ENCODE measurements at places on chromosomes 5 and 9.

DNA sequence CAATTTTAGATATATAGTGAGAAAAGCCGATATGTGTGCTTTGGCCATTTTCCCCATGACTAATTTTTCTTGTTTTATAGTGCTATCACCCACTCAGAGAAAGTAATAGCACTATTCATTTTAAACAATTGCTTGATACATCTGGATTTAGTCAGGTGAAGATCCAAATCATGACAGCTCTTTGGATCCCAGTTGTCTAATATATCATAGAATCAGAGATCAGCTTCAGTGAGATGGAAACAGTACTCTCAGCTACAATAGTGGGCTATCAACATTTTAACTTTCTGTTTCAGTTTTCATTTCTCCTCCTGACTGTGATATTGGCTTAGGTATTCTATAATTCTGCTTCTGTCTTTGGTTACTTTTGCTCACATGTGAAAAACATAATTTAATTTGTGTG, 38.7 kb downstream of the VCAN start:
- no peak for DNase-seq

DNA sequence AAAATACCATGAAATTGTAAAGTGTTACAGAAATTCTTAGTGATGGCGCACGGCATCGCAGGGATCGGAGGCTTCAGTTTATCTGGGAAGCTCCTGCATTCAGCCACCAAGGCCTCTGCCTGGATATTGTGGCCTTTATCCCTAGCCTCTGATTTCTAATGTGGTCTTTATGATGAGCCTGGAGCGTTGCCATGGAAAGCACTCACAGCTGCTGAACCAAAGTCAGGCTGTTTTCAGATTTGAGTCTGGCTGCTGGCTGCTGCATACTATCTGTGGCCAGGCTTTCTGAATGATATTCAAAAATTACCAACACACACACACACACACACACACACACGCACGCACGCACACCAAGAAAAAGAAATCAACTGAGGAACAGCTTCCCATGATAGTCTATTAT, 101.1 kb upstream of the ZNF366 start:
- no peak for DNase-seq

DNA sequence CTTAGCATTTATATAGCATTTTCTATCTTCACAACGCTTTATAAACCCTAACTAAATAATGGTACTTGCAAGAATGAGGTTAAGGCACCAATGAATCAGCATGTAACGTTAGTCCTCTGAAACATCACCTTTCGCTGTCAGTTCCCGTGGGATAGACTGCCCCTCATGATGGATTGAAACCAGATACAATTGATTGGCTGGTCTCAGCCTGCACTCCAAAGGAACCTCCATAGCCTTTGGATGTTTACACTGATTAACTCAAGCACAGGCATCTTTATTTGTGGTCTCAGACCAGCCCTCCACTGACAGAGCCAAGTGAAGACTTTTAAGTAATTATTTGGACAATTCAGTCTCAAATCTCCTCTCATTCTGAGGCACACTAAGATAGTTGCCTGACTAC, 1339.4 kb upstream of the WWC1 start:
- DNase-seq, result no peak

- DNase-seq, result no peak
Observed at GRCh38 chr5:112534611-112535255, 115.7 kb upstream of the EPB41L4A start.

DNA sequence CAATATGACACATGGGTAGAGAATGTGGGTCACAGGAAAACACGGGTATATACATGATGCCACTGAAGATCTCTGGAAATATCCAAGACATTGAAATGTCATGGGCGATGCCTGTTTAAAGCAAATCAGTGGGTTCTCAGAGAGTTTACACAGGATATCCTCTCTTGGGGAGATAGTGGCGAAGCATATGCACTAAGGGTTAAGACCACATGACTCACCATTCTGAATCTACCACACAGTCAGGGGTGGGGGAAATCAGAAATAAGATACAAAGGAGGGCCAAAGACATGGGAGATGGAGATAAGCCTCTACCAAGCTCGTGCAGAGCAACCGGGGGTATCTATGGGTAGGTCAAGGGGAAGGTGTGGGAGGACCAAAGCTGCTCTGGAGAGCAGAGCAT, 58.8 kb downstream of the SH3PXD2B start:
- no peak for DNase-seq

DNA sequence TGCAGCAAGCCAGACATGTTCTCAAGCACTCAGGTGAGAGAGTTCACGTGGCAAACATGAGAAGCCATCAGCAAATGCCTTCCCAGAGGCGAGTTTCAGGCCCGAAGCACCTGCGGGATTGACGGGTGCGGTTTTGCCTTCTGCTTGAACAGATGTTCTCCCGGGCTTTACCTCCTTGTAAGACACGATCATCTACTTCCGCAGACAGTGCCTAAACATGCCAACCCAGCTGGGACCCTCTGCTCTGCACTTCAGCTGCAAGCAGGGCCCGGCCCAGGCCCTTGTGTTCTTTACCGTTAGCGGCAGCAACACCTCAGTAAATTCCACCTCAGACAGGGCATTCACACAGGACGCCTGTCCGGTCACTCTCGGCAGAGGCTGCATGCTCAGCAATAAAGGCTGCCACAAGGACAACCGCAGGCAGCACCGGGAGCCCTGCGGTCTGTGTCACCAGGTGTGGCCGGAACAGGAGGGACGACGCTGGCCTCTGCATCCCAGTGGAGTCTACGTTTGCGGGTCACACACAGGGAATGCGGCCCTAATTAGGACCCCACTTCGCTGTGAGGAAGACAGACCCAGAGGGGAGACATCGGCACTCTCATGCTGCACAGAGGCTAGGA, 139.6 kb downstream of the ROR2 start:
- DNase-seq, result no peak

DNA sequence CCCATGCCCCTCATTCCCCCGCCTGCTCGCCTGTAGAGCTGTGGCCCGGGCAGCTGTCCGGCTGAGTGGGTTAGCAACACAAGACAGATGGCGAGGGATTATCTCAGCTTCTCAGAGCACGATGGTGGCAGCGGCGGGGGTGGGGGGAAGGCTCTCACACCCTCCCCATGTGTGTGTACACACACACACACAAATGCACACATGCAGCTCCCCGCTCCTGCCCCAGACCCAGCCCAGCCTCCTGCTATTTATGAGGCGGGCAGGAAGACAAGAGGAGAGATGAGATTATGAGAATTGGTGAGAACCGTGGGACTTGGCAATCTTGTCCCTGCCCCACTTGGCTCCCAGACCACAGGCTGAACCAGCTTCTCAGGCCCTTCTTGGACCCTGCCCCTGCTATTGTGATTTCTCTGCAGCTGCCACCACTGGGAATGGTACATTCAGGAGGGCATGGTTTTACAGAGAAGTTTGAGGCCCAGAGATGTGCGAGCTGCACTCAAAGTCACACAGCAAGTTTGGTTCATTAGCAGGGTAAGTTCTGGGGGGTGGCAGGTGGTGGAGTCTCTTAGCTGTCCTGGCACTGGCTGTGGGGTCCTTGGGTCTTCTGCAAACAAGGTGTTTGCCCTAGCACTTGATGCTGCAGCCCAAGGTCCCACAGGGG, 51.0 kb upstream of the PSD2 start:
- DNase-seq, result no peak

- DNase-seq, result no peak
Observed at GRCh38 chr5:126917918-126918614, 112.3 kb downstream of the MARCHF3 start.

DNA sequence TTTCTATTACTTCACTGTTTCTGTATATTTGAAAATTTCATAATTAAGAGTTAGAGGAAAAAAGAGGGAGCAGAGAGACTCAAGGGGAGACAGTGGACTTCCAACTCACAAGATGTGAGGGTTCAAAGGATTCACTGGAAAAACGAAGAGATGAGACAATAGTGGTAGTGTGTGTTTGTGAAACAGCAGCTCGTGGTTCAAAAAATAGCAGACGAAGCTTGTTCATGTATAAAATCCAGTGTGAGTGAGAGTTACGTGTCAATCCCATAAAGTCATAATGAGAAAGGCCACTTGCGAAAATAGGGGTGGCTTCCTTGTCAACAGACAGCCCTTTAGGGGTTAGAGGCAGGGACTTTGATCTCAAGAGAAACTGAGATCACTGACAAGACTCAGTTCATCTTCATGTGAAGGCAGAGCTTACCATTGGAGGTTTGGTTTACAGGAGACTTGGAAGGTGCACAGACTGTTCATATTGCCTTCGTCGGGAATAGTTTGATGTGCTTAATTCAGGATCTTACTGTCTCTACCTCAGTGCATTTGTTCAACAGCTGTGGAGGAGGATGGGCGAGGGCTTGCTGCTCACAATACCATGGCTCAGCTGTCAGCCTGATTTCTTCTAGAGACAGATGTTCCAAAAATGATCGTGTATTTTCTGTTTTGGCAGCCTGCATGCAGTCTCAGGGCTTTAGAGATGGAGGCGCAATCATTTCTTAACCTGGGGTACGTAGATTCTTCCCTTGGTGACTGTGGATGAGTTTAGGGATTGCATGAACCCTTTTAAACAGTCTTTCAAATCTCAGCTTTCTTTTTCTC, 105.7 kb upstream of the KLF9 start:
- no peak for DNase-seq

GRCh38 chr5:110840347-110840960, 101.6 kb downstream of the SLC25A46 start:
- DNase-seq, result no peak

DNA sequence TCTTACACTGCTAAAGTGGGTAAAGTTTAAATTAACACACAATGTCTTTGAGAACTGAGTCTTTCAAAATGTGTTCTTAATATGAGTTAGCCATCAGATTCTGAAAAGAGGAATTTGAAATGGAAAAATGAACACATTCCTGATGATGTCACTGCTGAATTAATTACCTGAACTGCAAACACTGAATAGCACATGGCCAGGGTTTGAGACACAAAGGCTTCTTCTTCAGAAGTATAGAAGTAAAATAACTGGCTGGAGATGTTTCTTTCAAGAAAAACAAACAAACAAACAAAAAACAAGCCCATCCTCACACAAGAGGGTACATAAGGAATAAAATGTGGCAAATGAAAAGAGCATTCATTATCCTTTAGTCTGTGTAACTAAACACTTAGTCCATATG, 7.1 kb downstream of the GLIS3 start:
- DNase-seq, result no peak

DNA sequence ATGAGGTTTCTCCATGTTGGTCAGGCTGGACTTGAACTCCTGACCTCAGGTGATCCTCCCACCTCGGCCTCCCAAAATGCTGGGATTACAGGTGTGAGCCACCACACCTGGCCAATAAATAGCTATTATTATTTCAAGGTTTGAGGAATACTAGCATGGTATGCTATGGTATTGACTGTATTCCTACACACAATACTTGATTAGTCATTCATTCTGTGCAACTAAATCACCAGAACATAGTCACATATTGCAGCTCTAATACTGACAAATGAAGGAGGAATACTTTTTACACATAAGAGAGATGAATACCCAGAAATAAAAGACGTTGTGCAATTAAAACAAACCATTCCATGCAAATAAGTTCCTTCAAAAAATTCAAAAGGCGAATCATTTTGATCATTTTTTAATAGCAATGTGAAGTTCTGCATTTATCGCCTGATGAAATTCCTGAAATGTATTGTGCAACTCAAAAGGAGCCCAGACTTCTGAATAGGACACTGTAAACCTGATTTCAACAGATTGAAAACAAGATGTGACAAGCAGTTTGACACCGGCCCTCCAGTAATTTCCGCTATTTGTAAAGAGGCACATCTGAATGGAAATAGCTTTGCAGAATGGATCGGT, 687.4 kb upstream of the SEMA6A start:
- no peak for DNase-seq

DNA sequence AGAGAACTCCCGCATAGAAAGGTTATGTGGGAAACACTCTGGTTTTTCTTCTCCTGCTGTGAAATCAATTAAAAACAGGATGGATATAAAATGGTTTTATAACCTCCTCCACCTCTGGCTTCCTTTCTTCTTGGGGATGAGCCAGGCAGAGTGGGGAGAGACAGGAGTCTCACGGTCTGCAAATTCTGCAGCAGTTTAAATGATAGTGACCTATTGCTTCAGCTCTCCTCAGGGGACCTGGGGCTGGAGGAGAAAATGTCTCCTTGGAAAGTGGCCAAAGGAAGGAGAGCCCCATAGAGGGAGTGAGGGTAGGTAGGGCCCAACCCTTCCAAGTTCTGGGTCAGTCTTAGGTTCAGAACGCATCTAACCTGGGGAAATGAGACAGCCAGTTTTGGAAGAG, 118.8 kb downstream of the MTX3 start:
- DNase-seq, result no peak

GRCh38 chr5:72692231-72692637, 124.2 kb upstream of the TNPO1 start:
- DNase-seq, result no peak

- no peak for DNase-seq
Observed at GRCh38 chr5:106974272-106974671, 696.5 kb downstream of the EFNA5 start.

GRCh38 chr5:50547303-50547702, 106.2 kb upstream of the EMB start:
- no peak for DNase-seq

GRCh38 chr9:134403682-134404301, 77.5 kb downstream of the RXRA start:
- no peak for DNase-seq

DNA sequence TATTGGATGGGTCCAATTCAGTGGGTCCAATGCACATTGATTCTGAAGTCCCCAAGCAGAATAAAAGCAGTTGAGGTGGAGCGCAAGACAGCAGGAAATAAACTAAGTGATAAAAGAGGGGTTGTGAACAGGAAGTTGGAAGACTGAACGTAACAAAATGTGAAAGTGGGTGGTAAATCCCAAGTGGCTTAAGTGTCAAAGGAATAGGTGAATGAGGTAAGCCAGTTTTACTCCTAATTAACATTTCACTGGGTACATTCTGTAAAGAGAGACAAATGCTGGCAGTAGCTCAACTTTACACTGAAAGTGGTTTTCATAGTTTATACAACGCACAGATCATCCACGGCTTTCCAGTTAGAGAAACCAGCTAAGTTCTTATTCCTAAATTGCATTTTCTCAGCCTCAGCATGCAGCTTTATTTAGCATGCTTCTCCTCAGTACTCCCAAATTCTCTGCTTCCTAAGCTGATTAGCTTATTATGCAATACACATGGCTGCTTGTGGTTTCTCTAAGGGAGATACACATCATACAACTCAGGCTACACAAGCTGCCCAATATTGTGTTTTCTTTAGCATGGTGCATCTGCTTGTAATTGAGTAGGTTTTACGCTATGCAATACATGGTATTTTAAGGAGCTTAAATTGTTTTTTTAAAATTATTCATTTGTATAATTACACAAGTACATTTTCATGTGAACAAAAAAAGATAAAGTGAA, 34.2 kb upstream of the HSD17B4 start:
- no peak for DNase-seq

DNA sequence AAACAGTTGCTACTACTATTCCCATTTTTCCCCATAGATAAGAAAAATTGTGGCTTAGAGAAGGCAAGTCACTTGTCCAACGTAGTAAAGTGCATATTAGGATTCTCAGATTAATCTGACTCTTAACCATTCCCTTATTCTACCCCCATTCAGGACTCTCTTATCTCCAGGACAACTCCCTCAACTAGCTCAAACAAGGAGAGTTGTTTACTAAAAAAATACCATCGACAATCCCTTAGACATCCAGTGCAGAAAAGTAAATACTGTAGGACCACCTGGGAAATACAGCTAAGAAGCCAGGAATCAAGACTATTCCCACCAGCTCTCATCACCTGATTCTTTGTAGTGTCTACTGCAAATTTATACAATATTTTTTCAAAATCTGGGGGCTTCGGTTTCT, 9.4 kb upstream of the GRAMD2B start:
- no peak for DNase-seq

GRCh38 chr5:89265511-89266179, 382.7 kb upstream of the MEF2C start:
- no peak for DNase-seq

All from memory B cell (primary cell).